SK-N-SH treated with all-trans-retinoic acid at 6 μM for 48 hours (cell line): ENCODE measurements at places on chromosomes 1 and 21.

DNA sequence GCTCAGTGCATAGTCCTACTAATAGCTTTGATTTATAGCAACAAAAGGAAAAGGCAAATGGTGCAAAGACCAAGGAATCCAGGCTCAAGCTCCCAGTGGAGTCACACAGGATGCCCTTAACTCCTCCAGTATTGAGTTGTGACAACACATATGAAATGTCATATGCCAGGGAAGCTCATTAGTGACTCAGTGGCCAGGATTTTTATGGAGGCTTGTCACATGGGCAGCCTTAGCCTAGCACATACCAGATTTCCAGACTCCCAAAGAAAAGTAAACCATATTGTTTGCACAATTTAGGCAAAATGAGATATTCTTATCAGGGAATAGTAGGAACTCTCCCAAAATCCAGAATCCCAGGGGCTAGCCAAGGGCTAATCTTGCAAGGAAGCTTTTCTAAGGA lies 129.2 kb downstream of the MAGI3 start:
- peak; percentile 42; the same call in 1 of the 3 replicates for ATAC-seq

- no peak for ATAC-seq
Measured at GRCh38 chr1:109492779-109493178, 1.1 kb upstream of the CYB561D1 start.

DNA sequence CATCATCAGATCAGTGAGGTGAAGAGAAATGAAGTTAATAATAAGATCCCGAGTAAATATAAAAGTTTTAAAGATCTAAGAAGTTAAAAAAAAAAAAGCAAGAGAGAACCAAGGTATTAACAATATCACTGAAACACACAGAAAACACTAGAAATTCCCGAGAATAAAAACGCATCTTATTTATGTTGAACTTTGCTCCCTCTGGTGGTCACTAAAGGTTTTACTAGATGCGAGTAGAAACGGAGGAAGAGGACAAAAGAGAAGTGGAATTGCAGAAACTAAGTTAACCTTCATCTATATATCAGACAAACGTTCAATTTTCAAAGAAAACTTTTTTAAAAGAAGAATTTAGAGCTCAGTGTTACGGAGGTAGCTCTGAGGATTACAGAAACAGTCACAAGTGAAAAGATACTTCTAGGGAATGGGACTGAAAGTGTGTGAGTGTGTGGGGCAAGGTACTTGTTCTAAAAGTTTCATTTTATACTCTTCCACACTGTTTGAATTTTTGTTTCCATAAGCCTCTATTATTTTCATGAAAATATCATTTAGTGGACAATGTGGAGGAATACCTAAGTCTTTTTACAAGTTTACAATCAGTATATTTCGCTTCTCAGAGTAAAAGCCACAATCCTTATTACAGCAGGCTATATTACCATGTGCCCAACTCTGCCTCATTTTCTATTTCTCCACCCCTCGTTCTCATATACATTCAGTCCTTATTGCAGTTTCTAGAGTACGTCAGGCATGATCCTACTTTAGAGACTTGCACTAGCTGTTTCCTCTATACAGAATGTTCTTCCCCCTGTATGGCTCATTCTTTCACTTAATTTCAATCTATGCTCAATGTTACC lies 19.7 kb downstream of the ACBD6 start:
- peak; percentile 77 for ATAC-seq

DNA sequence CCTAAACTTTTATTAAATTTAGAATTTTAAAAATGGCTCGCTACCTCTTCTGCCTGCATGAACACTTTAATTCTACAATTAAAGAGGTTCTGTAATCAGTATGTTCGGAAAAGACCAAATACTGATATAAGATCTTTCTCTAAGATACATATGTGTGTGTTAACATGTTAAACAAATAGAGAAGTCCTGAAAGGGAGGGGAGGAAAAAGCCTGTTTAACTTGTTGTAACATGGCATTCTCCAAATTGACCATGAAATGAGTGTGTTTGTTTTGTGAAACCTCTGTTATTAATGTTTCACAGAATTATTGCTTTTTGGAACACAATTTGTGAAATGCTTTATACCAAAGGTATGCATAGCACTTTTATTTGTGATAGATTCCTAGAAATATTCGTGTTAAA lies 77.0 kb downstream of the MARK1 start:
- ATAC-seq = no peak

DNA sequence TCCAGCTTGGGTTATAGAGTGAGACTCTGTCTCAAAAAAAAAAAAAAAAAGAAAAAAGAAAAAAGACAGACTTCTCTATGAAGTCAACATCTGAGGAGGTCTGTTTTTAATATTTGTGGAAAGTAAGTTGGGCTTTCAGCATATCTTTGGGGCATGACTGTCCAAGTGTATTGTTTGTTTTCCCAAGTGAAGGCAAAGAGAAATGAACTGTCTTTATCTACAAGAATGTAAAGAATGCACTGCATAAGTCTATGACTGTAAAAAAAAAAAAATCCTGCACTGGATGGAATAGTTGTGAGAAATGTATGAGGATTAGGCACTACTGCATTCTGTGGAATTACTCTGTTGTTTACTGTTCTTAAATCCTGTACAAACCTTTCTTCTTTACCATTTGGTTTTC lies 45.6 kb upstream of the TMEM61 start:
- peak; percentile 96 for ATAC-seq

- ATAC-seq = no peak
Measured at GRCh38 chr1:18893120-18893519, 9.2 kb downstream of the ALDH4A1 start.

- no peak for ATAC-seq
Measured at GRCh38 chr21:44557491-44558328, 885 bp downstream of the KRTAP10-3 start.

DNA sequence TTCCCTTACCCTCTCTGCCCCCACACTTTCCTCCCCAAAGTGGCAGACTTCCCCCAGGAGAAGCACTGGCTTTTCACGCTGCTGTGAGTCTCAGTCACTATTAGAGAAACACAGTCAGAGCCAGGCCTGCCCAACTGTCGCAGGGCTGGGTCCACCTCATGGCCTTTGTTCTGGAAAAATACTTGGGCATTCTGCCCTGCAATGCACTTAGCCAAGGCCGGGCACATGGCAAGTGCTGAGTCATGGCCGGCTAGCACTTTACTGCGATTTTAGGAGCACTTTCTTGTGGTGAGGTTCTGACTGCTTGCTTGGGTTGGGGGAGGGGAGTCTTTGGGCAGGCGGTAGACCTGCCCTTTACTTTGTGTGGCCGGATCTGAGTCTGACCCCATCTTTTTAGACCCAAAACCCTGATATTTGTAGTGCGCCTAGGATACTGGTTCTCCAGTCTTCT lies 7.7 kb downstream of the EPHX1 start:
- peak; percentile 86 for ATAC-seq

DNA sequence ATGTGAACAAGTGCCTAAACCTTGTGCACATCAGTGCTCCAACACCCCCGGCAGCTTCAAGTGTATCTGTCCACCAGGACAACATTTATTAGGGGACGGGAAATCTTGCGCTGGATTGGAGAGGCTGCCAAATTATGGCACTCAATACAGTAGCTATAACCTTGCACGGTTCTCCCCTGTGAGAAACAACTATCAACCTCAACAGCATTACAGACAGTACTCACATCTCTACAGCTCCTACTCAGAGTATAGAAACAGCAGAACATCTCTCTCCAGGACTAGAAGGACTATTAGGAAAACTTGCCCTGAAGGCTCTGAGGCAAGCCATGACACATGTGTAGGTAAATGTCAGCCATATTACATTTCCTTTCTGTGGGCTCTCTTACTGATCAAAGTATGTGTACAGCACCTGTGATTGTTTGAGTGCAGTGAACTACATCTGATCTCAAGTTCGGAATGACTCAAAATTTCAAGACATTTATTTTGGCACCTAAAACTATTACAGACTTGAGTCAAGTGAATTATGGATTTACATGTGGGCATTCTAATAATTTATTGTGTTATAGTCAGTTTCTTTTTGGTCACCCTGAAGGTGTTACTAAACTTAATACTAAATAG lies 196.5 kb downstream of the TPR start:
- peak; percentile 53 for ATAC-seq

GRCh38 chr1:119228335-119229080 lies 88.1 kb upstream of the WARS2 start:
- ATAC-seq = no peak

GRCh38 chr1:59570524-59570923 lies 244.2 kb upstream of the HOOK1 start:
- no peak for ATAC-seq

DNA sequence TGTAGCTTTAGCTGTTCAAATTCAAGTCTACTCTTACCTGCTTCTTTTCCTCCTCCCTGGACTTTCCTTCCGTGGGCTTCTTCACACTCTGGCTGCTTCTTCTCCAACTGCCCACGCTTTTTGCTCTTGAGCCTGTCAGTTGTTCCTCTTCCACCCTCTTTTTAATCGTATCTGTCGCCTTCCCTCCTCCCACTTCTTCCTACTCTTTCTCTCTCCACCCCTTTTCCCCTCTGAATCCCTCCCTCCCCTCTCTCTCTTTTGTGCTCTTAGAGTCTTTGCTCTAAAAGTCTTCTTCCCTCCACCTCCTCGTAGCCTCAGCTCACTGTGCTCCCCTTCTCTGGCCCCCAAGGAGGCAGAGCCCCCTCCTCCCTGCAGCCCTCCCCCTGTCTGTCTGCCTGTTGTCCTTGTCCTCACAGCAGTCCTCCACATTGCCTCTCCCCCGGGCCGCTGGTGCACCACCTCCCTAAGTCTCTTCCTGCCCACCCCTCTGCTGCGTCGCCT lies 12.9 kb upstream of the GJA5 start:
- no peak for ATAC-seq

GRCh38 chr1:2642560-2643413 lies 10.0 kb upstream of the MMEL1 start:
- peak; percentile 89 for ATAC-seq

- ATAC-seq = no peak
Measured at GRCh38 chr1:6090996-6091822, 45.5 kb downstream of the KCNAB2 start.

DNA sequence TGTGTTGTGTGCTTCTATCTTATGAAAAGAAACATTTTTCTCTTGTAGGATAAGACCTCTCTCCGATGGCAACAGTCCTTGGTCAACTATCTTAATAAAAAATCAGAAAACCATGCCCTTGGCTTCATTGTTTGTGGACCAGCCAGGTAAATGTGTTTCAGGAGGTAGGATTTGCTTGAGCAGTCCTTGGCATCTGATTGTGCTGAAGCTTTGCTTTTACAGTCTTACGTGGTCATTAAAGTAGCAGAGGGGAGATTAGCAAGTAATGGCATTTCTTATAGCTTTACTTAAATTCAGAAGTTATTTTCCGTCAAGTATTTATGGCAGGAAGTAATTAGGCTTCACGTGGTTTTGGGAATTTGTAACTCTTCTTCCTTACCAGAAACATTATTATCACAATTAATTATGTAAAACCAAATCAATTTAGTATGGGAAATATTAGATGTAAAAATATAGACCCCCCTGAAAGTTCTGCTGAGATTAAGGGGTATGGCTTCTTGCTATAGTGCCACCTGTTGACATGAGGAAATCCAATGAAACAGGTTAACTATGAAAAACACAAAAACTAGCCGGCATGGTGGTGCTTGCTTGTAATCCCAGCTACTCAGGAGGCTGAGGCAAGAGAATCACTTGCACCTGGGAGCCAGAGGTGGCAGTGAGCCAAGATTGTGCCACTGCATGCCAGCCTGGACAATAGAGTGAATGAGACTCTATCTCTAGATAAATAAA lies 49.0 kb downstream of the MAP3K21 start:
- no peak for ATAC-seq

DNA sequence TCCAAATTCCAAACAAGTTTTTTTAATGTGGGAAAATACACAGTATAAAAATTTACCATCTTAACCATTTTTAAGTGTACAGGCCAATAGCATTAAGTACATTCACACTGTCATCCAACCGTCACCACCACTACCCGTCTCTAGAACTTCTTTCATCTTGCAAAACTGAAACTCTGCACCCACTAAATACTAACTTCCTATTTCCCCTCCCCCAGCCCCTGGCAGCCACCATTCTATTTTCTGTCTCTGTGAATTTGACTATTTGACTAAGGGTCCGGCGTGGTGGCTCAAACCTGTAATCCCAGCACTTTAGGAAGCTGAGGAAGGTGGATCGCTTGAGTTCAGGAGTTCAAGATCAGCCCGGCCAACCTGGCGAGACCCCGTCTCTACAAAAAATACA lies 36.1 kb downstream of the CLSTN1 start:
- ATAC-seq = no peak

DNA sequence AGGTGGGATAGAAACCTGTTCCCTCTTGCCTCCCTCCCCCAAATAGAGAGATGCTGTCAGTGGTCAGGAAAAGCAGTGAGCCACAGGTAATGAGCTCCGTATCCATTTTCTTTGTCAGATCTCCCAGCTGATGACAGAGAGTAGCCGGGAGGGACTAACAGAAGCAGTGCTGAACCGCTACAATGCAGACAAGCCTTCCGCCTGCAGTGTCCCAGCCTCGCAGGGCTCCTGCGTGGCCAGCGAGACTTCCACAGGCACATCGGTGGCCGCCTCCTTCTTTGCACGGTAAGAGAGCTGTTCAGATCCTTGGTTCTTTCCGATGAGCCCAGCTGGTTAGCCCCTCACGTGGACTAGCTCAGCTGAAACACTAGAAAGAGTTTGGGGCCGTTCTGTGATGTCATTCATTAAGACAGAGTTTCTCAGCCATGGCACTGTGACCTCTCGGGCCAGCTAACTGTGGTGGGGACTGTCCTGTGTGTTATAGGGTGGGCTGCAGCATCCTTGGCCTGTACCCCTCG lies 264.7 kb downstream of the KIF26B start:
- no peak for ATAC-seq

DNA sequence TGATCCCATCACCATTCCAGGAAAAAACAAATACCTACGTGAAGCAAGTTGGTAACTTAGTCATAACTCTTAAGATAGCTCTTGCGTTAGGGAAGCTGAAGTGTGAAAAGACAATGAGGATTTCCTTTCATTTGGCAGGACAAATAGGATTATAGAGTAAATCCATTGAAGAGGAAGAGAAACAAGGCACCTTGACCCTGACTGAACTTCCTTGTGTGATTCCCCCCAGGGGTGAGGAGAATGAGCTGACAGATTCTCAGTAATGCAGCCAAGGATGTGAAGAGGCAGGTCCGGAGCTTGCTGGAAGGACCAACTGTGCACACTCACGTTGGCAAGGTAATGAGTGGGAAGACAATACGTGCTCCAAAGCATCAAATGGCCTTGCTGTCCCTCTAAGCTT lies 55.0 kb upstream of the HMCN1 start:
- ATAC-seq = no peak

DNA sequence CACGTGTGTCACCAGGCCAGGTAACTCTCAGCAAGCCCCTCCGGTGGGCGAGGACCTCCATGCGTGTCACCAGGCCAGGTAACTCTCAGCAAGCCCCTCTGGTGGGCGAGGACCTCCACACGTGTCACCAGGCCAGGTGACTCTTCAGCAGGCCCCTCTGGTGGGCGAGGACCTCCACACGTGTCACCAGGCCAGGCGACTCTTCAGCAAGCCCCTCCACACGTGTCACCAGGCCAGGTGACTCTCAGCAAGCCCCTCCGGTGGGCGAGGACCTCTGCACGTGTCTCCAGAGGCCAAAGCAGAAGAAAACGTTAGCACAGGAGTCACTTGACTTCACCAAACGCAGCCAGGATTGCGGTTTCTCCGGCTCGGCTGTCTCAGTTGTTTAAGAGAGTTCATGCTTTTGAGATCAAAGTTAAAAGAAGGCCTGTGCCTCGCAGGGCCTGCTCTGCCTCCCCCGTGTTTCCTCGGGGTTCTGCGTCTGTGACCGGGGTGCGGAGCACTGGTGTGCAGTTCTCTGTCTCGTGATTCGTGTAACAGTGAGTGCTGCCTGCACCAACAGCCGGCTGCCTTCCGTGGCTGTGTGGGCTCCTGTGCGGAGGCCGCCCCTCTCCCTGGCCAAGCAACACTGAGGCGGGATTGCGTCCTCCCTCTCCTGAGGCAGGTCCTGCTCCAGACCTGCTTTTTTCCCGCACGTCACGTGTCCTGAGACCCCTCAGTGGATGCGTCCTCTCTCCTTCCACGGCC lies 56.6 kb downstream of the PRKCZ start:
- ATAC-seq = no peak
